AML-193 (cell line): ENCODE measurements at places on chromosomes 4 and X.
A peak's percentile ranks its signal among the peaks of the same experiment; 100 is the strongest.

GRCh38 chrX:38189431-38190250, 31.0 kb downstream of the SRPX start:
- no peak for DNase-seq

DNA sequence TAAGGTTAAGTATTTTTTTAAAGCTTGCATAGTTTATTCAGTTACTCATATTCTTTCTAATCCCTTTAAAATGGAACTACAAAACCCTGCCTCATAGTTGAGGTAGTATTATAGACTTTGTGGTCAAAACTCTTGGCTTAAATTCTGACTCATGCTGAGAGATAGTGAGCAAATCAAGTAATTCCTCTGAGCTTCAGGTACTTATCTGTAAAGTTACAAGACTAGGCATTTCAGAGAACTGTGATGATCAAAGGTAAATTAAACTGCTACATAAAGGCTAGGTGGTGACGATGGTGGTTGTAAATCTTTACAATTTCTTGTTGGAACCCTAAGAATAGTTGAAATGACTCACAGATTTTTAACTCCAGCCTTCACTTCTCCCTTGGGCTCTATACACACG, 3.2 kb upstream of the CLOCK start:
- DNase-seq = no peak

- no peak for DNase-seq
Measured at GRCh38 chr4:150047546-150047945, 30.7 kb upstream of the DCLK2 start.

DNA sequence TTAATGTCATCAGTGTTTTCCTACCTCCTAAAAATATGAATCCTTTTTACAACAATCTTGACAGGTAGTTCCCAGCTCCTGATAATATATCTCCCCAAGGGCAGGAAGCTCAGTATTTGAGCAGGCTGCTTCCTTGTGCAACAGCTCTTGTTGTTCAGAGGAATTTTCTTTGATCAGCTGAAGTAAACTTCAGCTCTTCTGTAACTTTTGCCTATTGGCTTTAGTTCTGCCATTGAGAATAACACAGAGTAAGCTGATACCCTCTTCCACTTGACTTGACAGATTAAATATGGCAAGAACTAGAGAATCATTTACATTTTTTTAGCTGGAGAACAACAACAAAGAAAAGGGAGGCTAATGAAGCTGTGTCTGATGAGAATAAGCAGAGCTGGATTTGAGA, 75.2 kb downstream of the LUZP4 start:
- DNase-seq = no peak

DNA sequence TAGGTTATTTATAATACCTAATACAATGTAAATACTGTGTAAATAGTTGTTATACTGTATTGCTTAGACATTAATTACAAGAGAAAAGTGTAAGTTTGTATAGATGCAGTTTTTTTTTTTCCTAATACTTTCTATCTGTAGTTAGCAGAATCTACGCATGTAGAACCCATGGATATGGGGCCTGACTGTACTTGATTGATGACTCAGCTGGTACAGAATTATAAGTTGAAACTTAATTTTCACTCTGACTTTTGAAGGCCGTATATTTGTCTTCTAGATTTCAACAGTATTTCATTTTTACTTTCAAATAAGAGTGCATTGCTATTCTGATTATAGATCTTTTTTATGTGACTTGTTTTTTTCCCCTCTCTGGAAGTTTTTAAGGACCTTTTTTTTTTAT, 30.8 kb upstream of the NDUFC1 start:
- DNase-seq = no peak

GRCh38 chr4:30616942-30617646, 103.1 kb upstream of the PCDH7 start:
- DNase-seq = no peak

DNA sequence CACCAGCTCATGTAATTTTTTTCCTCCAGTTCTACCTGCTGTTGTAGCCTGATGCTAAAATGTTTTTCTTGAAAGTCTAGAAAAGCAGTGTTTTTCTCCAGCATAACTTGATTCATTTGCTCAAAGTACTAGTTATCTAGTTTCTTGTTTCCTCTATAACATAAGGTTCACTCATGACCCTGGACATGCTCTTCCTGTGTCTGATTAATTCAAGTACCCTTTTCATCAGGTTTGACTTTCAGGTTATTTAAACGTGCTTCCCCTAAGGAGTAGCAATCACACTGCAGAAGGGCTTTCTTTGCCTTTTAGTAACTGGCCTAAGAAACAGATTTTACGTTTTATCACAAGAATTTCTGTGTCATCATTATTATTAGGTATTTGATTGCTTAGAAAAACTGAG, 66.8 kb upstream of the EGFL6 start:
- DNase-seq = no peak

DNA sequence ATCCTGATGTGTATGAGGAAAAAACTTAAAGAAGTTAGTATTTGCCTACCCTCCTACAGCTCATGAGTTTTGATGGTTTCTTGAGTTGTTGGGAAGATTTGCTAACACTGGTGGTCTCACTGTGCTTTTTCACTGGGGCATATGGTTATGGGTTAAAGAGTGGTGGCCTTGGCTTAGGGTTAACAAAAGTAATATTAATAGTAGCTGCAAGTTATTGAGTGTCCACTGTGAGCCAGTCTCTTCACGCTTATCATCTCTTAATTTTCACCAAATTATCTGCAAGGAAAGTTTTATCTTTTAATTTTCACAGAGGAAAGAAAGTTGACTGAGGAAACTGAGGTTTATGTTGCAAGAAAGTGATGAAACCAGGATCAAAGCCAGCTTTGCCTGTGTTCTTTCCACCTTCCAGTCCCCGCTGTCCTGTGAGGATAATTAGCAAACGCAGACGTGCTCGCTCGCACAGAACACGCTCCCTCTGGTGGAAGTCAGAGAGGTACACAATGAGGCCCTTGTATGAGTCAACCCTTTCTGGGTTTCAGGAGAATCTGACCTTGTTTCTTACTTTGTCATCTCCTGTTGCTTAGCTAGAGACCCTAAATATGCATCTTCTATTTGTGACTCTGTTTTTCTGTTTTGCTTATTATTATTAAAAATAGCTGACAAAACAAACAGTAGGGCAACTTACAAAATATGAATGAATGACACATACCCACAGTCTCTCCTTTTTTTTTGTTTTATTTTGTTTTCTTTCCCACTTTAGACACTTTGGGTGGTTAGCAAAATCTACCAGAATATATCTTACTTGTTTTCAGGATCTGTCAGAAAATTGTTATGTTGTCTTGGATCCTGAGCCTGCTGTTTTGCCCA, 94.3 kb downstream of the DDIT4L start:
- DNase-seq = peak; percentile 72

DNA sequence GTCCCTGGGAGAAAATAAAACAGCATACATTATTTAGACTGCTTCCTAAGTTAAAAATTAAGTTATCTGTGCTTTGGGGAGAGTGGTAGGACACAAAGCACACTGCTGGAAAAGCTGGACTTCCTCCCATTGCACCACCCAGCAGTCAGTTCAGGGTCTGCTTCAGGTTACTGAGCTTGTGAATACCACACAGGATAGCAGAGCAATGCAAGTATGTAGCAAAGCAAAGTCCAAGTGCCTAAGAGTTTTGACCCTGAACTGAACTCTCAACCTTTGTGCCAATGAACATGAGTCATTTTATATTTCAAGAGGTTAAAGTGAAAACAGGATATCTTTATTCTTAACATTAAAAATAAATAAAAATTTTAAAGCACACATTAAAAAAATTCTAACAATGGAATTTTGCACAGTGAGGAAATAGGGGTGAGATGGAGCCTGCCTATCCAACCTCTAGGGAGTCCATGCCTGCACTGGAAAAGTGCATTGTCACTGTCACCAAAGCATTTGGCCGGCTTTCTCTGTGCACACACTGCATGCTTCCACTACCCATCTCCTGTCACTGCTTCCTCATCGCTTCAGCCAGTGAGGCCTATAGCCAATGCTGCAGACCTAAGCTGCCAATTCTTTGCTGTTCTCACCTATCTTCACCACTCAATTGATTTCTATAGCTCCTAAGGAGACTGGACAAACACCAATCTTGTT, 50.9 kb downstream of the ABCG2 start:
- peak; percentile 23 for DNase-seq

DNA sequence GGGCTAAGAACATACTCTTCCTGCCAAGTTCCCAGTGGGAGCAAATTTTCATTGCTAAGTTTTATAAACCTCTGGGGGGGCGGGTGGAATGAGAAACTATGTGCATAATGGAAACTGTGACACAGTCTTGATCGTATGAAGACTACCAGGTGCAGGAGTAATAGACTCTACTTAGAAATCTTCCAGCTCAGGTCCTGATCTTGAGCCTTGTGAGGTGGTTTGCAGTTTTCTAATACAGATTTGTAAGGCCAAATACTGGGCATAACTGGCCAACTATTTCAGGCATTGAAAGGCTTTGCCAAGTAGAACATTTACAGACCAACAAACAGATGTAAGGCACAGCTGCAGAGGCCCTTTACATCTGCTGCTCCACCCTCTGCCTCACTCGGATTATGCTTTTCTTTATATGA, 89.7 kb upstream of the CBR4 start:
- no peak for DNase-seq

DNA sequence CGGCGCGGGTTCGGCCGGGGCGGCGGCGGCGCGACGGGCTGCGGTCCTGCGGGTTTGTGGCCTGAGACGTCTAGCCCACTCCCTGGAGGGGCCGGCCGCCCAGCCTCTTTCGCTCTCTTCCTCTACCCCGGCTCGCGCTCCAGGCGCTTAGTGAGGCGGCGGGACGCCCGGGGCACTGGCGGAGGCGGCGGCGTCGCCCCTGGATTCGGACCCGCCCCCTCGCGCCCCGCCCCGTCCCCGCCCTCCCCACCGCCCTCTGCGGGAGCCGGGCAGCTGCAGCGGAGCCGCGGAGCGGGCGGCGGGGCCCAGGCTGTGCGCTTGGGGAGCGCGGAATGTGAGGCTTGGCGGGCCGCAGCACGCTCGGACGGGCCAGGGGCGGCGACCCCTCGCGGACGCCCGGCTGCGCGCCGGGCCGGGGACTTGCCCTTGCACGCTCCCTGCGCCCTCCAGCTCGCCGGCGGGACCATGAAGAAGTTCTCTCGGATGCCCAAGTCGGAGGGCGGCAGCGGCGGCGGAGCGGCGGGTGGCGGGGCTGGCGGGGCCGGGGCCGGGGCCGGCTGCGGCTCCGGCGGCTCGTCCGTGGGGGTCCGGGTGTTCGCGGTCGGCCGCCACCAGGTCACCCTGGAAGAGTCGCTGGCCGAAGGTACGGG, at the start of gene BMP2K:
Gene BMP2K, plus strand, starts transcription at position 272 of the 650 bp plus-strand sequence. Its CDS starts 194 bp downstream, at position 466.
- peak; percentile 76 for DNase-seq

DNA sequence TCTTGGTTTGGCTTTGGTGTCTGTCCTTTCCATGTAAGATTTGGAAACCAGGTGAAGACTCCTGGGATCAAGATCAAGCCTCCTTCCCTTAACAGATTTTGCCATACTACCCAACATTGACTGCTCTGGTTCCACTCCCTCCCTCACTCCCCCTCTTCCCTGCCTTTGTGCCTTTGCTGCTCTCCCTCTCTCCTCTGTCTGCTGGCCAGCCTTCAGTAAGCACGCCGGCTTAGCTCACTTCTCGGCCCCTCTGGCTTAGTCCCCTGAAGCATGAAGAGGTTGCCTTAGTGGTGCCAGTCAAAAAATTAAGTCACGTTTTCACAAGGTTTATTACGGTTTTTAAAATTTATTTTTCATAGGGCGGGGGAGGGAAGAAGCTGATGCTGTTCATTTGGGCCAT, 6.0 kb downstream of the GRIA3 start:
- no peak for DNase-seq

DNA sequence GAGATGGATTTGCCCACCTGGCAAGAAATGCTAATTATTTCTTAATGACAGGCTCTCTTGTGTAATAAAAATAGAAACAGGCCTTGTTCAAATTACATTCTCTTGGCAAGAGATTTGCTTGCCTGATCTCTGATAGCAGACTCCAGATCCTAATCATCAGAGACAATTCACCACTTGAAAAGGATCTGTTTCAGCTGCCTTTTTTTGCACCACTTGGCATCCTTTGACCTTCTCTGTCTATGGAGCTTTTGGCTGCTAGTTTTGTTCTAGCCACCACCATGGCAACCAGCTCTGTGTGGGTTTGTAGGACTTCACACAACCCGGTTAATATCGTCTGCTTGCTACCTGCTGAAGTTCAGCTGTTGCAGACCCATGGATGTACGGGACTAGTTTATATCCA, 241.1 kb upstream of the TLL1 start:
- DNase-seq = no peak

DNA sequence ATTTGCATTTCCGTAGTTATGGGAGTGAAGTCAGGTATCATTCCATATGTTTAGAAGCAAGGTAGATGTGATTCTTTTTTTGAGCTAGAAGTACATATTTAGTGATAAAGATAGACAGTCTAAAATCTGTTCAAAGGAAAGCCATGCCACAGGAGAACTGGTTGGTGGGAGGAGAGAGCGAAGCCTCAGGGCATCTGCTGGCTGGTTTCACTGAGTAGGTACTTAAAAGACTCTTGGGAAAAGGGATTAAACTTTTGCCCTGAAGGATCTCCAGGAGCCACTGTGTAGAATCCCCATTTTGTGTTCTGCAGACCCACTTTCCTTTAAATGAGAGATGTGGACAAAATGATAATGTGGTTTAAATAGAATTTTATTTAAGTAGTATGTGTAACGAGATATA, 89.6 kb downstream of the SHROOM2 start:
- DNase-seq = no peak

GRCh38 chr4:124768596-124769365, 56.2 kb upstream of the ANKRD50 start:
- no peak for DNase-seq

GRCh38 chr4:2393353-2394270, 24.8 kb downstream of the ZFYVE28 start:
- DNase-seq = no peak

GRCh38 chr4:157099506-157099905, 23.6 kb downstream of the GLRB start:
- DNase-seq = no peak

- DNase-seq = no peak
Measured at GRCh38 chr4:16023776-16024408, 59.9 kb downstream of the PROM1 start.

DNA sequence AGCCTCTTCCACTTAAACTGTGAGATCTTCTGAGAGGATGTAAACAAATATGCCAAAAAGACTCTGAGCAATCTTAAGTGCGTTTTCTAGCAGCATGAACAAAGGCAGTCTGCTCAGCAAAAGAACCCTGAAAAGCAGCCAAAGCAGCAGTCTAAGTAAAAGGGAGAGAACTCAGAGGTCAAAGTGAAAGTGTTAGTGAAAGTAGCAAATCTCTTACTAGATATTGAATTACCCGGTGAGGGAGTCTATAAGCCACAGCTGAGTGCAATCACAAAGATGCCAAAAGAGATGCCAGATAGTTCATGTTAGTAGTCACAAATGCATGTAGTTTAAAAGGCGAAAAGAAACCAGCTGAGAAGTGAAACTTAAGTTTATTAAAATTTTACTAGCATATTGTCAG, 7.9 kb upstream of the GNRHR start:
- DNase-seq = no peak

DNA sequence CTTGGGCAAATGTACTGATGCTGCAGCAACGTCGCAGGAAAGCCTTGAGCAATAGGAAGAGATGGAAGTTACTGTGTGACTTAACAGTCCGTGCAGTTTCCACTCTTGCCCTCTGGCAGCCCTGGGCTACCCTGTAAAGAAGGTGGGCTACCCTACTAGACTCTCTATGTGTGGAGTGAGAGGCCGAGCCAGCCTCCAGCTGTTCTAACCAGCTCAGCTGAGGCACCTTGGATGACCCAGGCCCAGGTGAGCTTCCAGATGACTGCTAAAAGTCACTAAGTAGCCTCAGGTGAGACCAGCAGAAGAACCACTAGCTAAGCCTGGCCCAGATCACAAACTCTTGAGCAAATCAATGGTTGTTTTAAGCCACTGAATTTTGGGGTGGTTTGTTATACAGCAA, 34.9 kb upstream of the PPP2R2C start:
- DNase-seq = no peak
